ENCODE measurements at places on chromosomes 11 and 22. TPM values are rescaled to one million over a fixed set of nuclear protein-coding genes. Genes with fewer than 3 reads are reported as not detected.

APOBEC3B gene
- total RNA-seq, result 3.5 TPM

- DNase-seq, result no peak
- no peak overlapping the region for H3K4me3 ChIP-seq
- peaks cover 10% of the 10 kb centered on the region for H3K4me1 ChIP-seq
These were observed 19.7 kb upstream of the MUC5AC start for GRCh38 chr11:1138097-1138496.

DNA sequence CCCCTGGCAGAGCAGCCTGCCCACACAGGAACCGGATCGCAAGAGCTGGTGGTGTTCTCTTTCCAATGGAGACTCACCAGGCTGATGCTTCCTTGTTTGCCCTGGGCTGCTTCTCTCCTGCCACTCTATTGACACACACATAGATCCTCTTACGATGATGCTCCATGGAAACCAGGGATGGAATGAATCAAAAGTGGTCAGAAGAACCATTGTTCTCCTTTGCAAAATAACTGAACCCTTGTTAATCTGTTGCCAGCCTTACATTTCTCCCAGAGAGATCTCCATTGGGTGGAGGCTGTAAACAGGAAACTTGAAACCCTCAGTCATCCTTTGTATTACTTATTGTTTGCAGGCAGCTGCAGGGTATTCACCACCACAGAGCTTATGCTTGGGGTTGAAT is 24.6 kb upstream of the LDLRAD3 start:
- DNase-seq, result no peak
- H3K27ac ChIP-seq, result no peak overlapping the region
- peaks cover 11% of the 10 kb centered on the region for H3K4me1 ChIP-seq
- H3K27me3 ChIP-seq, result no peaks in the 10 kb centered on the region
- no peak overlapping the region for H3K4me3 ChIP-seq

DNA sequence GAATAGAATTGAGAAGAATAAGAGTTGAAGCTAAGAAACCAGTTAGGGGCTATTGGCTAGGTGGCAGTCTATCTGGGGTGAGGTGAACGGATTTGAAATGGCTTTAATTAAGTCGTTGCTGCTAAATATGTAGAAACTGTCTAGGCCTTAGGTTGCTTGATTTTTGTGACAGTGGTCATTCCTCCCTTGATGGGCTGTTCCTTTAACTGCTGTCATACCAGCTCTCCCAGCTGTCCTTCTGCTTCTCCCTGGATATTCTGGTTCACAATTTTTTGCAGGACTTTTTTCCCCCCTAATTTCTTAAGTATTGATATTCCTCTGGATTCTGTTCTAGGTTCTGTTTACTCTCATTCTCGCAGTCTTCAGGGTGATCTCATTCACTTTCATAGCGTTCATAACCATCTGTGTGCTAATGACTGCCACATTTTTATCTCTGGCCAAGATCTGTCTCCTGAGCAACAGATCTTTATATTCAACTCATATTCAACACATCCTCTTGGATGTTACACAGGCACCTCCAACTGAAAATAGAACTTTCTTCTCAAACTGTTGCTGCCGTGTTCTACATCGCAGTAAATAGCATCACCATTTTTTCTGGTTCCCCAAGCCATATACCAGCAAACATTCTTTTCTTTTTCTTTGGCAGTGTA is 134.1 kb downstream of the UVRAG start:
- no peaks in the 10 kb centered on the region for H3K36me3 ChIP-seq
- DNase-seq, result no peak
- no peaks in the 10 kb centered on the region for H3K27me3 ChIP-seq
- no peak overlapping the region for H3K27ac ChIP-seq

DNA sequence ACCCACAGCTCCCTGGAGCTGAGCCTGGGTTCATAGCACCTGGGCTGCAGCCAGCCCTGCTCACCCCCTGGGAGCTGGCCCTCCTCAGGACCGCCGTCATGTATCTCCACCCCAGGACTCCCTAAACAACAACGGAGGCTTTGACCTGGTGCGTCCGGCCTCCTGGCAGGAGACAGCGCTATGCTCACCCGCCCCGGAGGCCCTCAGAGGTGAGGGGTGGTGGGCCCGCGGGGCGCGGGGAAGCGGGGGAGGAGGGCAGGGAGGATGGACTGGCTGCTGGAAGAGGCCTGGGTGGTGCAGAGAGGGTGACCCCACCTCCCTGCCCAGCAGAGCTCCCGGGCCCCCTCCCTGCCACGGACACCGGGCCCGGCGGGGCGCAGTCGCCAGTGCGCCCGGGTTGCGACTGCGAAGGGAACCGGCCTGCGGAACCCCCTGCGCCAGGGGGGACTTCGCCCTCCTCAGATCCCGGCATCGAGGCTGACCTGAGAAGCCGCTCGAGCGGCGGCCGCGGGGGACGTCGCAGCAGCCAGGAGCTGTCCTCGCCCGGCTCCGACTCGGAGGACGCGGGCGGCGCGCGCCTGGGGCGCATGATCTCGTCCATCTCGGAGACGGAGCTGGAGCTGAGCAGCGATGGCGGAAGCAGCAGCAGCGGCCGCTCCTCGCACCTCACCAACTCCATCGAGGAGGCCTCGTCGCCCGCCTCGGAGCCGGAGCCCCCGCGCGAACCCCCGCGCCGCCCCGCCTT is 3.1 kb downstream of the MAPK8IP2 start:
- peak; percentile 39 for DNase-seq
- peaks cover 55% of the 10 kb centered on the region for H3K27me3 ChIP-seq
- H3K4me1 ChIP-seq, result no peaks in the 10 kb centered on the region
- no peaks in the 10 kb centered on the region for H3K36me3 ChIP-seq
- H3K4me3 ChIP-seq, result no peak overlapping the region
- no peak overlapping the region for H3K27ac ChIP-seq

GRCh38 chr11:6574816-6575715 is 28.4 kb downstream of the RRP8 start:
- no peaks in the 10 kb centered on the region for H3K27me3 ChIP-seq
- H3K27ac ChIP-seq, result no peak overlapping the region
- DNase-seq, result no peak
- H3K36me3 ChIP-seq, result no peaks in the 10 kb centered on the region

DNA sequence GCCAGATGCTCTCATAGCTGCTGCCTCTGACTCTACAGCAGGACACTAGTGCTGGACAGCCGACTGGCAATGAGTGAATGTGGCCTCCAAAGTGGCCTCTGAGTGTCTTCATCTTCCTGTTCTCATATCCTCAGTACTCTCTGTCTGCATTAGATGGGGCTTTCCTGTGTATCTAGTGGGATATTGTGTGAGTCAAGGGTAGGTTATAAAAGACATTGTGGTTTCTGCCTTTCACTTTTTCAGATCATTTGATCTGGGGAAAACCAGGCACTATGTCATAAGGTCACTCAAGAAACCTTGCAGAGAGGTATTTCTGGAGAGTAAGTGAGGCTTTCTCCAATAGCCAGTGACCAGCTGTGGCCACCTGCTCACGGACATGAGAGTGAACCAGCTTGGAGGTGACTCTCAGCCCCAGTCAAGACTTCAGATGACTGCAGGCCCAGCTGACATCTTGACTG is 333.6 kb upstream of the NCAM1 start:
- no peak for DNase-seq
- H3K27me3 ChIP-seq, result no peaks in the 10 kb centered on the region
- H3K36me3 ChIP-seq, result no peaks in the 10 kb centered on the region
- H3K4me1 ChIP-seq, result no peaks in the 10 kb centered on the region

- no peak overlapping the region for H3K27ac ChIP-seq
- no peaks in the 10 kb centered on the region for H3K4me1 ChIP-seq
- no peaks in the 10 kb centered on the region for H3K27me3 ChIP-seq
- DNase-seq, result no peak
These were observed 241.3 kb upstream of the NCAM1 start for GRCh38 chr11:112719736-112720525.

GRCh38 chr22:38479096-38479837 is 11.4 kb downstream of the KDELR3 start:
- no peaks in the 10 kb centered on the region for H3K4me1 ChIP-seq
- no peak for DNase-seq
- 0 out of 2 replicates have a peak overlapping the region, but pooled peaks have one; percentile 5 for H3K27ac ChIP-seq
- peaks cover 51% of the 10 kb centered on the region for H3K36me3 ChIP-seq
- no peaks in the 10 kb centered on the region for H3K27me3 ChIP-seq

DNA sequence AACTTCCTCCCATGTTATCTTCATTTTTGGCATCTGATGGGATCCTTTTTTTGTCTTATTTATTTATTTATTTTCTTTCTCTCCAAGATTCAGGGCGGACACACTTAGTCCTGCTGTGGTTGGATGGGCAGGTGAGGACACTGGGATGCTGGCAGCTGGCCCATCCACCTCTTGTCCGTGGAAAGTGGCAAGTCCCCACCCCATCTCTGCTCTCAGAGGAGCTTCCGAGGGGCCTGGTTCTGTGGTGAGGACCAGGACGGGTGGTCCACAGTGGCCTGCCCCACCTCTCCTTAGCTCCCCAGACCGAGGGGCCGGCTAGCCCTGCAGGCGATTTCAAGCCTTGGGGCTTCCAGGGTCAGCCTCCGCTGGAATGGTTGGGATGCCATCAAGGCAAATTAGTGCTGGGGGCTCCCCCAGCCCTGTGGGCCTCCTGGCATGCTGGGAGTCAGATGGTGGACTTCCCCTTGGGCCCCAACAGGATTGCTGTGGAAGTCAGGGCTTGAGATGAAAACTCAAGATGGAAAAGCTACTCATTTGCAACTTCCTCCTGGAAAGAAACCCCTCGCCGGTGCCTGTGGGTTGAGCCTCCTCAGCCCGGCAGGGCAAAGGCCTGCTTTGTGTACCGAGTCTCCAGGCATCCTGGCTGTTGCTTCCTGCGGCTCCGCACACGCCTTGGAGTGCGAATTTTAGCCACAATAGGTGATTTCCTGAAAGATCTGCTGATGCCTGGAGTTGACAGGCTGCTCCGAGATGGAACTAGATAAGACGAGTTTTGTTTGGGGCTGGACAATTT is 31.2 kb upstream of the LINC01488 start:
- H3K27ac ChIP-seq, result no peak overlapping the region
- DNase-seq, result no peak
- no peak overlapping the region for H3K4me3 ChIP-seq
- H3K27me3 ChIP-seq, result no peaks in the 10 kb centered on the region

DNA sequence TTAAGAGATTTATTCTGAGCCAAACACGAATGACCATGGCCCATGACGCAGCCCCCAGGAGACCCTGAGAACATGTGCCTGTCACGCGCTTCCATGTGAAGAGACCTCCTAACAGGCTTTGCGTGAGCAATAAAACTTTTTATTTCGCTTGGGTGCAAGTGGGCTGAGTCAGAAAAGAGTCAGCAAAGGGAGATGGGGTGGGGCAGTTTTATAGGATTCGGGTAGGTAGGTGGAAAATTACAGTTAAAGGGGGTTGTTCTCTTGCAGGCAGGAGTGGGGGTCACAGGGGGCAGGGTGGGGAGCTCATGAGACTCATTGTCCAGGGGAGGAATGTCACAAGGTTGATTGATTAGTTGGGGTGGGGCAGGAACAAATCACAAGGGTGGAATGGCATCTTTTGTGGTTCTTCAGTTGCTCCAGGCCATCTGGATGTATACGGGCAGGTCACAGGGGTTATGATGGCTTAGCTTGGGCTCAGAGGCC is 77.2 kb upstream of the FTH1 start:
- H3K27me3 ChIP-seq, result no peaks in the 10 kb centered on the region
- H3K36me3 ChIP-seq, result no peaks in the 10 kb centered on the region
- H3K4me3 ChIP-seq, result no peak overlapping the region
- no peak overlapping the region for H3K27ac ChIP-seq

DNA sequence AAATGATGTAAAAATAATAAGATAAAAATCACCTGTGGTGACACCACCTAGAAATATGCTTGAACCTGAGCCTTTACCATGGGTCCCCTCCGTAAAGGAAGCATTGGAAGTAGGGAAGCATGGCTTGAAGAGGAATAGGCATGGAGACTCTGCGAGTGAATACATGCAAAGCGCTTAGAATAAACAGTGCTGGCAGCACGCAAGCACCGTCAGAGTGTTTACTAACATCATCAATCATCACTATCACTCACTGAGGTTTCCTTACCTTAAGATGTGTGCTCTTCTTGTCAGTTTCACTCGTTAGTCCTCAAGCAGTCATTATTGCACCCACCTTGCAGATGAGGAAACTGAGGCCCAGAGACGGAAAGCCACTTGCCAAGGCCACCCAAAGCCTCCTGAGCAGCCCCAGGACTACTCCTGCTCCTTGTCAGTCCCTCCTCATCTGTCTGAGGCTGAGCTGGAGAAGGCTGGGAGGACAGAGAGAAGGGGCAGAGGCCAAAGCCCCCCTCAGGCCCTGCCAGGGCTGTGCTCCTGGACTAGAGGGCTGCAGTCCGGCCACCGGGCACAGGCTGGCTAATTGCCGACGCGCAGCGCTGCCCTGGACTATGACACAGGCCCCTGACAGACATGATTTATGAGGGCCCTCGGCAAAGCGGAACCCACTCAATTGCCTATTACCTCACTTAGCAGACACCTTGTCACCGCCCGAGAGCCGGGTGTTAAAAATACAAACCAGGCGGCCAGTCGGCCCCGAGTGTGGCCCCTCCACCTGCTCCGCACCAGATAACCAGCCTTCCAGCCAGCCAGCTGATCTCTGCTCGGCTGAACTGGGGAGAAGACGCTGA is 168.9 kb downstream of the MN1 start:
- H3K4me1 ChIP-seq, result peaks cover 10% of the 10 kb centered on the region
- DNase-seq, result no peak
- no peaks in the 10 kb centered on the region for H3K36me3 ChIP-seq

DNA sequence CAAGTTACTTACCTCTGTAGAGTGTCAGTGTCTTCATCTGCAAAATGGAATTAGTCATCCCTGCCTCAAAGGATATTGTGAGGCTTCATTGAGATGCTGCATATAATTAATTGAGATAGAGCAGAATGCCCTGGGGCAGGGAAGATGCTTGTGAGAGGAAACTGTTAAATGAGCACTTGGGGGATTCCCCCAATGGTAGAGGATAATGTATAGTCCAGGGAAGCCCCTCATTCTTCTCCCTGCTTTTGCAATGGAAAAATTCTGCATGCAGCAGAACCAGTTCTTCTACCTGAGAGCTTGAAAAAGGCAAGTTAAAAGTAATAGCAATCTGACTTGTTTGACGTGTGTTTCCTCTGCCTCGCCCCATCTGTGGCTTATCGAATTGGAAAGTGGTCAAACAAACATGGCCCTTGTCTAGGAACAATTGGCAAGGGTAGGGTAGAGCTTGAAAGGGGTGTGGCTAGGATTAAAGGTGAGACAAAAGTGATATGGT is 90.9 kb downstream of the NAV2 start:
- H3K4me3 ChIP-seq, result no peak overlapping the region
- no peak overlapping the region for H3K27ac ChIP-seq
- DNase-seq, result no peak
- no peaks in the 10 kb centered on the region for H3K27me3 ChIP-seq

GRCh38 chr11:125192183-125192582 is 27.6 kb downstream of the PKNOX2 start:
- no peak overlapping the region for H3K27ac ChIP-seq
- no peaks in the 10 kb centered on the region for H3K36me3 ChIP-seq
- H3K4me1 ChIP-seq, result no peaks in the 10 kb centered on the region
- H3K27me3 ChIP-seq, result no peaks in the 10 kb centered on the region
- no peak overlapping the region for H3K4me3 ChIP-seq
- no peak for DNase-seq

DNA sequence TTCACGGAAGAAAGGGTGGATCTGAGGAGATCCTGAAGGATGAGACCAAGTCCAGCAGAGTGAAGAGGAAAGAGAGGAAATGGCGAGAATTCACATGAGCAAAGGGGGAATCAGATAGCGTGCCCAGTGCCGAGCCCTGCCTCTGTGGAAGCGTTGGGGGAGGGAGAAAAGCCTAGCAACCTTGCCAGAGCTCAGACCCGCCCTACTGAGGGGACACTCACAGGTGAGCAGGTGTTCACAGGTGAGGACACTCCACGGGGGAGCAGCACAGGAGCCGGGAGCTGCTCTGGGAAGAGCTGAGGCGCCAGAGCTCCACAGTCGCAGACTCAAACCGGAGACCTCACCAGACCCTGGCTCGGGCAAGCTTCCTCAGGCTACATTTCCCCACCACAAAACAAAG is 56.2 kb downstream of the MICAL3 start:
- H3K27ac ChIP-seq, result no peak overlapping the region
- H3K4me3 ChIP-seq, result no peak overlapping the region
- H3K36me3 ChIP-seq, result peaks cover 22% of the 10 kb centered on the region
